Body of pancreas (tissue), 4 donors: ENCODE measurements at places on chromosomes 12 and 14. TPM values are rescaled to one million over a fixed set of nuclear protein-coding genes. Genes with fewer than 3 reads are reported as not detected.

- peak; percentile 92 for DNase-seq
Observed at GRCh38 chr12:55927588-55928502, at the start of gene PYM1. Gene PYM1 (minus strand): TSS chr12:55927894. CDS start chr12:55927761, 133 bp downstream.

GRCh38 chr14:60215127-60215444, 33.9 kb upstream of the PPM1A start:
- no peak for DNase-seq

SLC6A15 gene
- not detected for total RNA-seq

DNA sequence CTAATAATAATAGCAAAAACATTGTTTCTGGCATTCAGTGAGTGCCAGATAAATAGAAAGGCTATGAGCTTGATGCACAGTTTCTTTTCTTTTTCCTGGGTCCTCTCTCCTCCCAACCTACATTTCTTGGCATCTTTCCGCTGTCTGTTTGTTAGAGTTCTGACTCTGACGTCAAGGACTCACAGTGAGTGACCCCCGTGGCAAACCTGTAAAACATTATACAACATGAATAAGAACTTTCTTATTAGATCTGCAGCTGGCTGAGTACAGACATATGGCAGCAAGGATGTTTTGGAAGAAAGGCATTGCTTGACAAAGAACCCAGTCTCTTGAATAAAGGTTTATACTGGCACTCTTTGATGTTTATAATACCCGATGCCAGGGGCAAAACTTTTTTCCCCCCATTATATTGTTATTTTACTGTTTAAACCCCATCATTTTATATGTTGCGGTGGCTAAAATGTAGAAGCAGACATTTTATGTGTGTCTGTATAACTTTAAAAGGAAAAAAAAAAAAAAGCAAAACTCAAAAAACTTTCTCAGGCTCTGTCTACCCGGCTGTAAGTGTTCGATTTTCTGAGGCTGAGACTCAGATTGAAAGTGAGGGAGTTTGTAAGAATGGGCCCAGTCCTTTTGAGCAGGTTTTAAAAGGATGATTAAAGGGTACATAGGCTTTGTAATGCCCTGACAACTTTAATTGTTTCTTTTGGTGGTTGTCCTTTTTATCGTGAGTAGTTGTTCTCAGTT, 159.3 kb downstream of the PDE3A start:
- DNase-seq = no peak

GRCh38 chr14:104389326-104390220, 190.0 kb upstream of the C14orf180 start:
- no peak for DNase-seq

GRCh38 chr12:23944067-23944466, 5.4 kb downstream of the SOX5 start:
- no peak for DNase-seq

- DNase-seq = no peak
Observed at GRCh38 chr12:6322969-6323339, 12.5 kb downstream of the PLEKHG6 start.

GRCh38 chr12:132159555-132160003, 15.3 kb downstream of the NOC4L start:
- no peak for DNase-seq

SMIM41 gene
- 0.66 TPM for total RNA-seq

FGD4 gene
- 54.4 TPM for total RNA-seq

DNA sequence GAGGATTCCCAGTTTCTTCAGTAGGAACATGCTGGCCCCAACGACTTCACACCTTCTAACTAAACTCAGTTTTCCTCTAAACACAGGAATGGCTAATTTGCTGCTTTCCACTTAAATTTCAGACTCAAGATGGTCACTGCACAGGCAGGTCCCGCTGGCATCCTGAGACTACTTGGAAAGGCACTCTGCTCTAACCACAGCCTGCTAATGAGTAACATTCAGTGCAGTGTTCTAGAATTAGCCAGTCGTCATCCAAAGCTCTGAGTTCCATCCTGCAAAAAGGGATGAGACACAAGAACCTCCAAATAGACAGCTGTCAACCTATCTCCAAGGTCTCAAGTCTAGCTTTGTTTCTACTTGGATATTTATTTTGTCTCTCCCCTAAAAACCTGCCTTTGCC, 6.0 kb downstream of the CCDC92 start:
- DNase-seq = no peak

GRCh38 chr12:76284816-76285750, 63.1 kb downstream of the BBS10 start:
- no peak for DNase-seq

GRCh38 chr12:122104844-122105243, 26.3 kb downstream of the MLXIP start:
- no peak for DNase-seq

GRCh38 chr14:68109132-68109900, 289.7 kb downstream of the RAD51B start:
- DNase-seq = no peak

DNA sequence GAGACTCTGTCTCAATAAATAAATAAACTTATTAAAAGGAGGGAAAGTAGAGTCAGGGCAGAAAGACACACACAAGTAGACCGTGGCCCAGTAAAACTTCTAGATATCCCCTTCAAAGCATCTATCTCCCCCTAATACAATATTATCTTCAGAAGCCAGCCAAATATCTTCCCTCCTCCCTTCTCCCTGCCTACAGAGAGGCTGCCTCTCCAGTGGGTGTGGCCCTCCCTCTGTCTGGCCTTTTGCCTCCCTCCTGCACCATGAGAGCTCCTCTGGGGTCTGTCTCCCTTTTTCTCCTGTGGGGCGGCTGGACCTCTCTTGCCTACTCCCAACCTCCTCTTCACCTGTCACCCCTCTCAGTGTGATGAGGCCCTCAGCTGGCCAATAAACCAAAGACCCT, 139.2 kb downstream of the EGLN3 start:
- DNase-seq = no peak

DNA sequence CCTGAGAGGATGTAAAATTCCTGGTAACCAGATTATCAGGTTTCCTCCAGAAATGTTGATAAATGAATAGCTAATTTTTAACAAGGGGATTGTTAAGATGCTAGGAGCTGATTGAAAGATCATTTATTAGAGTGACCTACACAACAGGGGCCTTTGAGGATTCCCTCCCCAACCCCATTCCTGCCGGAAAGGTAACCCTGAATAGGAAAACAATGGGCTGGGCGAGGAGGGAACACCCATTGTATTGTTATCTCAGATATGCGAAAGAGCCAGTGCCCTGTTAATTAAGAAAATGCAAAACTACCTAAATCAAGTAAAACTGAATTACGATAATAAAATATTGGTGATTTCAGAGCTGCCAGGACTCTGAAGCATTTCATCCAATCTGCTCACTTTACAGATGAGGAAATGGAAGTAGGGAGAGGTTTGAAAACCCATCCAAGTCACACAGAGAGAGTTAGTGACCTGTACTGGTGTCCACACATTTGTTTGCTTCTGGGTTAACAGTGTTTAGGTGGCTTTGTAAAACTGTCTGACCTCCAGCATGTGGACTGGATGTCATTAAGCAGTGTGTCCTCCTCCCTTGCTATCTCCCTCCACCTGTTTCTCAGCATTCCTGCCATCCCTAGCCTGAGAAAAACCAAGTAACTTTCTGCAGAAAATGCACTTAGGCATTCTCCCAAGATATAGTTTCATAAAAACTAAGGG, 214.8 kb downstream of the TTC6 start:
- no peak for DNase-seq

DNA sequence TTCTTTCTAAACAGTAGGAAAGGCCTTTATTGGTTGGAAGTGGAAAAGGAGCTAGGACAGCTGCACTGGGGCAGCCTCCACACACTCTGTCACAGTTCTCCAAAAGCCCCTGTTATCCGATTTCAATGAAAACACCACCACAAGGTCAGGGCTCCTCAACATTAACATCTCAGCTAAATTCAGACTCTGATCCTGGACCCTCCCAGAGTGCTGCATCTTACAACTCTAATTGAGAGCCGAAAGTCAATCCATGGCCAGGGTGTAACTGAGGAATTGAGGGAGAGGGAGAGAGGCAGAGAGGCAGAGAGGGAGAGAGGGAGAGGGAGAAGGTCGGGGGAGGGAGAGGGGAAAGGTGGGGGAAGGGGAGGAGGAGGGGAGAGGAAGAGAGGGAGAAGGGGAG, 32.1 kb downstream of the DICER1 start:
- no peak for DNase-seq

RIPK3 gene
- 6.0 TPM for total RNA-seq
